ENCODE measurements at places on chromosomes 2 and 18.

GRCh38 chr2:1032030-1032429 lies 81.4 kb downstream of the SNTG2 start:
- DNase-seq, result no peak

DNA sequence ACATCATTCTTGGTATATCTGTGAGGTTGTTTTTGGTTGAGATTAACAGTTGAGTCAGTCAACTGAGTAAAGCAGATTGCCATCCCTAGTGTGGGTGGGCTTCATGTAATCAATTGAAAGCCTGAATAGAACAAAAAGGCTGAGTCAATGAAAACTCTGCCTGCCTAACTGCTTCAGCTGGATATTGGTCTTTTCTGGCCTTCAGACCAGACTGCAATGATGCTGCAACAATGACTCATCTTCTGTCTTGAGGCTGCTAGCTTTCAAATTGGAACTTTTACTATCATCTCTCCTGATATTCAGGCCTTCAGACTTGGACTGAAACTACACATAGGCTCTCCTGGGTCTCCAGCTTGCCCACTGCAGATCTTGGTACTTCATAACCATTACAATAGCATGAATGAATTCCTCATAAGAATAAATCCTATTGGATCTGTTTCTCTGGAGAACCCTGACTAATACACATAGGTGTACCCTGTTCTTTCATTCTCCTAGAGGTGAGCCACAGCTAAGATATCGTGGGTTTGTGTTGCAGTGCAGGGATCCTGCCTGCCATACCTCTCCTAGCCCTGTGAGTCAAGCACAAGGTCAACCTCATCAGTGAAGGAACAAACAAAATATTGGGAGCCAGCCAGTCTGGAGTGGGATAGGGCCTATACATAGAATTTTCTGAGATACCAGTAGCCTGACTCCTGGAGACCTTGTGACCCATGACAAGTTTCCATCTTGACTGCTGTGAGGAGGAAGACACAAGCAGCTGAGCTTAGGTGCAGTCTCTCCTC lies 473.8 kb downstream of the DCC start:
- no peak for DNase-seq

DNA sequence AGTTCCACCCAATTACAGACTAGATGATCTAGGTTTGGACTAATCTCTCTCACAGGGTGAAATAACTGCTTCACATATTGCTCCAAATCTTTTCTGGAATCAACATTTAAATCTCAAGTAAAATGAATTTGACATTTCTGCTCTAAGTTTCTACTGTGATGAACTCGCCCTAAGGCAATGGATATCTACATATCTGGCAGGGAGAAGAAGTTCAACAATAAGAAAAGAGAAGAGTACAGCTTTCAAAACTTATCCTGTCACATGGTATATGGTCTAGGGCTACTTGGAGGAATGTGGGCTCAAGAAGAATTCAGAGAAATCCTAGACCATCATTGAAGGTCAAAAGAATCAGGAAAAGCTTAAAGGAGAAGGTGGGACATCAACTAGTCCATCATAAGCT lies 440.2 kb downstream of the MBD2 start:
- DNase-seq, result no peak

- DNase-seq, result no peak
Measured at GRCh38 chr2:80323610-80324009, 19.1 kb upstream of the LRRTM1 start.

DNA sequence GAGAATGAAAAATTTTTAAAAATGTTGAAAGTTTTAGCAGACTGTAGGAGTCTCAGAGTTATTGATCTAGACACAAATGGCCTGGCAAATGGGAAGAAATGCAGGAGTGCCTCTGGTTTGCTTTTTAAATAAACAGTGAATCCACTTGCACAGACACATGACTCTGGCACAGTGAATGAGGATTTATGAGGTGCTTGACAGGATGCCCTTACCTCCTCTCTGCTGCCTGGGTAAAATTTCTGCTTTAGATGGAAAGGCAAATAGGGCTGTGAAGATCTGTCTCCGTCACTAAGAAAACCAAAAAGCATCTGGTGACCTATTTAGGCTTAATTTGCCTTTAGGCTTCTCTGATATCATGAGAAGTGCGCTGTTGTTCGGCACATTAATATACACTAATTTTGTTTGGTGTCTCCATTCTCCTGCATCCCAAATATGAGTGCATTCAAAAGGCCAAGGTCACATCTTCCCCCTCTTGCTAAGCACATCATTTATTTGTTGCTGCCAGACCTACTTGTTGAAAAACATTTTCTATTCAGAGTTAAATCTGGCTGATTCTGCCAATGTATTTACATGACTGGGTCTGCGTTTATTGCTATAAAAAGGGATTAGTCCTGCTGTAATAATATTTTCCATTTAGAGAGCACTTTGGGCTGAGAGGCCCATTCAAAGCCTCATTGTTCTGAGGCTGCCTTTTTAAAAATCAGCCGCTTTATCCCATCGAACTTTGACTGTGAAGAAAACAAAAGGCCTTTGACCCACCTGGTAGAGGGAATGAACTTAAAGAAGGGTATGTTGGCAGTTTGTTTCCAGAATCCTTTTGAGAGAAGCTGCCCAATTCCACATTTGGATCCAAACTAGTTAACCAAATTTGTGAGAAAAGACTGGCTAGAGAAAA lies 94.9 kb downstream of the RNF152 start:
- DNase-seq, result no peak

Measured in germinal center (tissue), 1 donor.